ENCODE measurements at places on chromosomes 11 and 22. TPM values are rescaled to one million over a fixed set of nuclear protein-coding genes. Genes with fewer than 3 reads are reported as not detected.

LIF gene
- 7.4 TPM for total RNA-seq

SCARF2 gene
- 15.5 TPM for total RNA-seq

TRIM29 gene
- total RNA-seq, result 1.3 TPM

NCAPD3 gene
- total RNA-seq, result 15.5 TPM

SHANK2 gene
- 0.86 TPM for total RNA-seq

IL10RA gene
- not detected for total RNA-seq
